B cell (primary cell): ENCODE measurements at places on chromosomes 1 and 21. TPM values are rescaled to one million over a fixed set of nuclear protein-coding genes. Genes with fewer than 3 reads are reported as not detected.

The DYNLT4 gene
- total RNA-seq = 0.39 TPM in 1 of 2 replicates, not detected in the other

GRCh38 chr1:204987689-204988088, 55.3 kb upstream of the CNTN2 start:
- no peaks in the 10 kb centered on the region for H3K27me3 ChIP-seq
- no peaks in the 10 kb centered on the region for H3K36me3 ChIP-seq
- peaks cover 28% of the 10 kb centered on the region for H3K4me1 ChIP-seq

The SPRR2E gene
- total RNA-seq = not detected in 2 replicates

- H3K4me1 ChIP-seq = no peaks in the 10 kb centered on the region
- no peaks in the 10 kb centered on the region for H3K36me3 ChIP-seq
- no peak overlapping the region for H3K27ac ChIP-seq
Observed at GRCh38 chr1:74425676-74426075, 86.7 kb downstream of the LRRC53 start.

GRCh38 chr1:52237430-52237829, 95.5 kb downstream of the ZFYVE9 start:
- H3K27me3 ChIP-seq = peaks cover 51% of the 10 kb centered on the region
- peaks cover 20% of the 10 kb centered on the region for H3K4me1 ChIP-seq
- no peak overlapping the region for H3K4me3 ChIP-seq
- no peak overlapping the region for H3K27ac ChIP-seq
- no peak for DNase-seq

The PRDM15 gene
- total RNA-seq = 20.7 and 21.3 TPM in 2 replicates

The NHLH1 gene
- 0.39 and 0.63 TPM in 2 replicates for total RNA-seq

The OR2T29 gene
- 1.9 and 3.1 TPM in 2 replicates for total RNA-seq

DNA sequence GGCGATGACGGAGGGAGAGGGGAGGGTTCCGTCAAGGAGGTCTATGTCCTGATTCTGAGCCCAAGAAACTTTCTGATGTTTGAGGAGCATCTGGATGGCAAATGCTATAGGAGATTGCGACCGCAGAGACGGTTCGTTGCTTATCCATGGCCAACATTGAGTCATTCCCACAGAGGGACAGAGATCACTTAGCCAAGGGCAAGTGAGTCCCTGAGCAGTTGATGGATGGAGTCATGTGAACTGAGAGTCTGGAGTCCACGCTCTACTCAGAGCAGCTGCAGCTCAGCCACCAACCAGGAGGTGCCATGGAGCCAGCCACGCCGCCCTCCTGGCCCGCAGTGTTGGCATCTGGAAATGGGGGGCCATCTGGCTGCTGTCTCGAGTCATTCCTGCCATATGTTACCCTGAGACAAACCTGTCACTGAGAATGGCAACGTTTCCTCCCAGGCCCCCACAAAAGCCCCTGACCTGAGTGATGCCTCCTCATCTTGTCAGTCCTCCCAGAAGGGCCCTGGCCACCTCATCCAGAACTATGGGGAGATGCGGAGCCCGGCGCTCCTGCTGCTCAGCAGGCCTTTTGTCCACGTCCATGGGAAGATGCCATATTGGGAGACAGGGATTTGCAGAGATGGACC, 58.6 kb downstream of the ATP5PO start:
- no peak overlapping the region for H3K4me3 ChIP-seq
- no peak for DNase-seq
- no peak overlapping the region for H3K27ac ChIP-seq

The GPATCH3 gene
- total RNA-seq = 21.9 and 28.6 TPM in 2 replicates

The OR2G6 gene
- 1.7 and 1.8 TPM in 2 replicates for total RNA-seq

DNA sequence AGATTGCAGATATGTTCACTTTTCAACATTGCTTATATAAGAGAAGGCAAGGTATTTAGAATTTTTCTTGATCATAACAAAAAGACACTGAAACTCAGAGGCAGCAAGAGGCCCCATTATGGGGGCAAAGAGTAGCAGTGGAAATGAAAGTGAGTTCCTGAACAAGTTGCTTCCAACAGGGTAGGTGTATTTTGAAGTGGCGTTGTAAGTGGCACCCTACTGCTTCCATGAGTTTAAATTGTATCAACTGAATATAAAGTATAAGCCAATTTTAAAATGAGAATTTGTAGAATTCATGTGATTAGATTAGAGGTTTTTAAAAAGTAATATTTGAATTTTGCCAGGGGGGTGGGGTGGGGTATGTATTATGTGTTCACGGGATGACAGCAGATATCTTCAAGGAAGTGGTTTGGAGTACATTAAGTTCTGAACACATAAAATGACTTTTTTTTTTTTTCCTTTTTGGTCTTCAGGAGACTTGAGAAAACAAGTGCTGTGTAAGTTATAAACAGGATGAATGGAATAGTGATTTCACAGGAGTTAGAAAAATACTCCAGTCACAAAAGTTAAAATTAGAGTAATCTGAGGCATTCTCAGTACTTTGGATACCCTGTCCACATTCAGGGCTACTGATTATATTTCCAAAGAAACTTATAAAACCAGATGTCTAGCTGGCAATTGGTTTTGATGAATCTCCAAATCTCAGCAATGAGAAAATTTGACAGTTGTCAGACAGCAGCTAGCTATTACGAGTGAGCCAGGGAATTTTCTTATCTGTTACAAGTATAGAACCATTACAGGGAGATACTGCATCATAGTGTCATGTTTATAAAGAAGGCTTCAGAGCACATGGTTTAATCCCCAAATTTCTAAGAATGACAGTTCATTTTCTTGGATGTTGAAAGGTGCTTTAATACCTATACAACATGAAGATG, 182.0 kb downstream of the ST6GALNAC3 start:
- H3K4me3 ChIP-seq = no peak overlapping the region
- peaks cover 7% of the 10 kb centered on the region for H3K4me1 ChIP-seq
- no peaks in the 10 kb centered on the region for H3K36me3 ChIP-seq
- DNase-seq = no peak

The LEFTY1 gene
- total RNA-seq = 0.51 TPM in 1 of 2 replicates, not detected in the other
